Stimulated activated CD8-positive, alpha-beta memory T cell treated with anti-CD3 and anti-CD28 coated beads, Interleukin-4, amount 100 ng/mL, for 48 hours (primary cell): ENCODE measurements at places on chromosomes 2 and 18.

- no peak for DNase-seq
Observed at GRCh38 chr2:55965966-55966365, 42.4 kb upstream of the EFEMP1 start.

DNA sequence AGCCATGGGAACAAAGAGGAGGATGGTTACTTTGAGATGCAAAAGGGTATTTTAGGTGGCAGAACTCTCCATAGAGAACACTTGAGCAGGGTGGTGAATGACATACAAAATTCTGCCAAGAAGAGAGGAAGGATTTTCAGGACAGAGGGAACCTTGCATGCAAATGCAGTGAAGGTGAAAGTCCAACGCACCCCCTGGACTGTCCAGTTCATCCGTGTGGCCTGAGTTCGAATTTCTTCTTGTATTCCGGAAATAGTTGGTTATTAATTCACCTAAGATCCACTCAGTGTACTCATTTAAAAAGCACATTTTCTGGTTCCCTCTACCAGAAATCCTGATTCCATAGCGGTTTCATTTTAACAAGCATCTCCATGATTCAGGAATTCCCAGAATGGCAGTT, 5.5 kb downstream of the AOX1 start:
- no peak for DNase-seq

GRCh38 chr18:22005191-22005841, 164.1 kb upstream of the GATA6 start:
- DNase-seq = no peak

GRCh38 chr2:180959787-180960186, 20.6 kb upstream of the UBE2E3 start:
- no peak for DNase-seq

GRCh38 chr2:122512091-122512490, 756.6 kb downstream of the TSN start:
- DNase-seq = no peak

DNA sequence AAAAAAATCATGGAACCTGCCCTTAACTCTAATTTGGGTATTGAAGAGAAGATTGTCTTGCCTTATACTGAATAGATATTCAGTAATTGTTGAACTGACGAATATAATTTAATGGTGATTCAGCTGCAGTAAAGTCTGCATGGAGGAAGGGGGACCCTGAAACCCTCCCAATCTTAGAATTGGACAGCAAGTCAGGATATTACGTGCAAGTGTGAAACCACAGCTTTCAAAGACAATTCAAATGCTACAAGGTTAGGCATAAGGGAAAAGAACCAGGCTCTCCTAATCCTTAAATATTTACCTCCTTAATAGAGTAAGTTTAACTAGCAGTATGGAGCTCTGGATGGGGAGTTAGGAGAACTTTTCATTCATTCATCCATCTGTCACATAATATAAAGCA, 226.9 kb upstream of the TNP1 start:
- DNase-seq = no peak

- no peak for DNase-seq
Observed at GRCh38 chr18:49177071-49177470, 226.3 kb upstream of the SMAD7 start.

GRCh38 chr2:46942143-46942526, 26.5 kb upstream of the MCFD2 start:
- peak; percentile 78 for DNase-seq

GRCh38 chr2:60070196-60070595, 483.3 kb downstream of the BCL11A start:
- no peak for DNase-seq

GRCh38 chr2:153004627-153005026, 286.2 kb downstream of the ARL6IP6 start:
- no peak for DNase-seq

GRCh38 chr2:159471340-159471739, 145.0 kb downstream of the BAZ2B start:
- DNase-seq = no peak

DNA sequence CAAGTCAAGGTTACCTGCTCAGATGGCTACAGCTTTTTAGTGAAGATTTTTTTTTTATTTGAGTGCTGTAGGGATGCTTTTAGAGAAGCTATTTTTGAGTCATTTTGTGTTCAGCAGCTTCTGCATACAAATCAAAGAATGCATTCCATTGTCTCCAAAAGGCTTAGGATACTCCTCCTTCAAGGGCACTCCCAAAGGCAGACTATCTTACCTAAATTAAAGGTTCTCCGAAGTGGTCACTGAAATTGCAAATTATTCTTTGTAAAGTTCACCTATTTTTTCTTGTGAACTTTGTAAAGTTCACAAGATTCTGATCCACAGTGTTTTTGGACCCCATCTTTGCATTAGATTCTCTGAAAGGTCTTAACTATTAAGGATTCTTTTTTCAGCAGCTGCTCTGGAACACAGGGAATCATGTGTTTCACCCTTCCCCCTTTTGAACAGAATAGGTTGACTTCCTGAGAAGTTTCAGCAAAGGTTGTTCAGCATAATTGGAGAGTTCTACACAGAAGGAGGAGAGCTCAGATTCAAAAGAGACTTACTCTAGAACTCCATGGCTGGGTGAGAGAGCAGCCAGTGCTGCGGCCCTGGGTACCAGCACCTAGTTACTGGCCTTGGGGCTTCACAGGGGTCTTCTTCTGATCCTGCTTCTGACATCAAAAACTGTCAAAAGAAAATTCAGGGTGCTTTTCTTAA, 14.5 kb downstream of the CLIP4 start:
- DNase-seq = no peak

DNA sequence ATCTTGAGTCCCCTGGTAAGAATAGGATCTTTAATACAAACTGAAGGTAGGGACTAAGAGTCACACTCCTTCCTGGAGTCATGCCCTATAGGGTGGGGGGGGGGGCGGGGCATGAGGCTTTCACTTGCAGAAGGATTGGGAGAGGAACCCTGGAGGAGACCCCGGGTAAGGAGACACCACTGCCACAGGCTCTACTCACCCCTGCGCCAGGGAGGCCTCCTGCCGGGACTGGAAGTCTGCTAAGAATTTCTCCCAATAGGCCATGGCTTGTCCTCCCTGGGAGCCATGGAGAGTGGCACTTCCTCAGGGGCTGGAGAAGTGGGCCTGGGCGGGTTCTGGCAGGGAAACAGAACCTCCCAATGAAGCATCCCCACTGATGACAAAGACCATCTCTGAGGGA, 645.3 kb upstream of the RAB6C start:
- DNase-seq = no peak

GRCh38 chr2:68429311-68429826, 37.7 kb downstream of the FBXO48 start:
- no peak for DNase-seq

DNA sequence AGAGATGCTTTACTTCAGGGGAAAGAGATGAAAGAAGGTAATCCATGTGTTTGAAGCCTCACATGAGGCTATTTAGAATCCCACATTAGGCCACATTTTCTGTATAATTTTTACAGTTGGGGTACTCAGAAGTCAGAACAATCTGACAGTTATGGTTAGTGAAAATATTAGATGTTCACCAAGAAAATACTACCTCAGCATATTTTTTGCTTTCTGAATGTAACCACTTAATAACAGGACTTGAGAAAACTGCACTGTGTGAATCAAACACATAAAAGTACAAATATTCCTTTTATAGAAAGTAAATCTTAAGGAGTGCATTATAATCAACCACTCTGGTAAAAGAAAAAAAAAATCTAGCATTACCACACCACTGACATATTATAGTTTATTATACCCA, 169.3 kb downstream of the SATB2 start:
- DNase-seq = no peak

DNA sequence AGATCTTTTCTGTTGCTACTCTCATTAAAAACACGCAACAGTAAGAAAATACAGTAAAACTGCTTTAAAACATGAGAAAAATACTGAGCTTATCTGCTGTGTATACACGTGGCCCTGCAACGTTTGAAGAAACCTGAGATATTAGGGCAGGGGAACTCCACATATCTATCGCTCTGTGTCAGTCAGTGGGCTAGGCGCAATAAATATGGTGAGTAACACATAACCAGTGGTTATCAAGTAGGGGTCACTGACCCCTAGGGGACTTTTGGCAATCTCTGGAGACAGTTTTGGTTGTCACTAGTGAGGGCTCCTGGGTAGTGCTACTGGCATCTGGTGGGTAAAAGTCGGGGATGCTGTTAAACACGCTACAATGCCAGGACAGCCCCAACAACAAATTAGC, 14.9 kb downstream of the STAT1 start:
- DNase-seq = no peak

DNA sequence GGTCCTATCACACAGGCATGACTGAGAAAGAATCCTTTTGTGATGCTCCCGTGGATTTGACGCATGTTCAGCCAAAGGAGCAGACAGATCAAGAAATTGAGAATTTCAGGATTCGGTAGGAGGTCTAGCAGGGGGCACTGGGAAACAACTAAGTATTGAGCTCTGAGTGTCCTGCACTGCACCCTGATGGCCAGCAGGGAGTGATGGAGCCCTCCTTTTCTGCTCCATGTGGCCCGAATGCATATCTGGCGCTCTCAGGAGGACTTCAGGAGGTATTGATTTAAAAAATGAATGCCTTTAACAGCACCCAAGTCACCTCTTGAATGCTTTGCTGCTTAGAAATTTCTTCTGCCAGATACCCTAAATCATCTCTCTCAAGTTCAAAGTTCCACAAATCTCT, 58.0 kb downstream of the ZNF519 start:
- no peak for DNase-seq

DNA sequence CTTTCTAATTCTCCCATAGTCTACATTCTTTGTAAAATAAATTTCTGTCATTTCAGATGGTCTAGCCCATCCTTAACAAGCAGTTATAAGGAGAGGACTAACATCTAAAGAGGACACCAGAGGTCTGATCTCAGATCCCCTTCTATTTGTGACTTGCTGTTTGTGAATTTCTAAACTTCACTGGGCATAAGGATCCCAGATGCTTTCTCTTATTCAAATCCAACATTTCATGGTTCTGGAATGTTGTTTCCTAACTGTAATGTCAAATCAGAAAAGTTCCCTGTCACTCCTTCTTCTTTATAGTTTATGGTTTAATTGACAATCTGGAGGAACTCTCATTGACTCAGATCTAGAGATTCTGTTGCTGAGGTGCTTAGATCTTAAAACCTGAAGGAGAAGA, 430.2 kb downstream of the MEIS1 start:
- DNase-seq = no peak

DNA sequence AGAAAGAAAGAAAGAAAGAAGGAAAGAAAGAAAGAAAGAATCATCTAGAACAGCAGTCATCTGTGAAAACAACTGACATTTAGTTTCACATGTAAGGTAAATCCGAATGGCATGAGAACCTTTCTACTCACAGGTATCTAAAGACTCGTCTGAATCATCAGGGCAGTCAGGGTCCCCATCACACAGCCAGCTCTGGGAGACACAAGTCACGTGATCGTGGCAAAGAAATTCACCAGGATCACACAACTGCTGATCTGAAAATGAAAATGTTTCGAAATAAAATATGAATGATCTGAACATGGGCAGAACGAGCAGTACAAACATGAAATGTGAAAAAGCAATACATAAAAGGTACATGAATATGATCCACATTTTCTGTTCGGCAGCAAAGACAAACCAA, 320.7 kb downstream of the LRP1B start:
- DNase-seq = no peak

- no peak for DNase-seq
Observed at GRCh38 chr2:151638990-151639389, 95.3 kb downstream of the NEB start.

- DNase-seq = no peak
Observed at GRCh38 chr2:163351143-163351542, 384.7 kb downstream of the FIGN start.

DNA sequence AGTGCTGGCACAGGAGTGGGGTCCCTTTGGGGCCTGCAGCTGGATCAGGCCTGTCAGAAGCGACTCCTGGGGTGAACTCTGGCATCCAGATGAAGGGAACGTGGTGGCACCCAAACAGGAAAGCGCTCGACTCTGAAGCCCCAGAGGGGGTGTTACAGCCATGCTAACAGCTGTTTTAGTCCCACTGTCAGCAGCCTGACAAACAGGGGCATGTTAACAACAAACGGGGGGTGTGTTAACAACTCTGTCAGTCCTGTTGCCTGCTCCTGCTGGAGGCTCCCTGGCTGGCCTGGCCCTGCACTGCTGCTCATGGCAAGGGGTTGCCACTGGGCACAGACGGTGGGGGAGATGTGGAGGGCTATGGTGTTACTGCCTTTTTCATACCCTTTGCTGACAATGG, 2.6 kb upstream of the RNU2-63P start:
- no peak for DNase-seq

DNA sequence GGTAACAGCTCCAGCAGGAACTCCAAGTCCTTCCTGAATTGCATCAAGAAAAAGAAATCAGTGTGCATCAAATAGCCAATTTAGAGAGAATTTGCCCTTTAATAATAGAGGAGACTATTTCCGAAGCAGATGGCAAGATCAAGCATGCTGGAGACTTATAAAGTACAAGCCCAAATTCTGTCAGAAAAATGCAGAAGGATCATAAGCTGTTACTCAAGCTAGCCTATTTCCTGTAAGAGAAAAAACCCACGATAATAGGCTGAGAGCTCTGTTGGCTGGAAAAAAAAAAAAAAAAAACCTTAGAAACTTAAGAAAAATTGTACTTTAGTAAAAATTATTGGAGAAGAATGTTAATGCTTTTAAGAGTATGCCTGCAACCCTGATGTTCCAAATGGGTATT, 24.4 kb upstream of the ITM2C start:
- no peak for DNase-seq

DNA sequence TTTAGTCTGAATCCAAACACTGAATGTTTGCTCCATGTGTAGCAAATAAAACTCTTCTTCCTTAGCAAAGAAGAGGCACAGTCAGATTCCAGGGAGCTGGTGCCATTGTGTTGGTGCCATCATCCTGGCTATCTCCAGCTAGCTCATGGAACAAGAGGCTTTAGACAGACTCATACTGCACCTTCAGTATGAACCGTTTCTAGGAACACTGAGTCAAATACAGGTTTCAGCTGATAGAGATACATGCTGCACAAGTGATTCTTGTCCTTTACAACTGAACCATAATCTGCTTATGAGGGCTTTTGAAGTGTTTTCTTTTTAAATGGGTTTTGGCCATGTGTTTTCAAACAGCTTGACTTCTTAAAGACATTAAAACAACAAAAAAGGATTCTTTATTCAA, 57.9 kb downstream of the DYNC1I2 start:
- DNase-seq = no peak
